Stimulated activated CD4-positive, alpha-beta T cell treated with anti-CD3 and anti-CD28 coated beads, Interleukin-12 subunit alpha, Interleukin-12 subunit beta, amount 100 ng/mL, for 4 hours (primary cell): ENCODE measurements at places on chromosomes 12 and 14.

DNA sequence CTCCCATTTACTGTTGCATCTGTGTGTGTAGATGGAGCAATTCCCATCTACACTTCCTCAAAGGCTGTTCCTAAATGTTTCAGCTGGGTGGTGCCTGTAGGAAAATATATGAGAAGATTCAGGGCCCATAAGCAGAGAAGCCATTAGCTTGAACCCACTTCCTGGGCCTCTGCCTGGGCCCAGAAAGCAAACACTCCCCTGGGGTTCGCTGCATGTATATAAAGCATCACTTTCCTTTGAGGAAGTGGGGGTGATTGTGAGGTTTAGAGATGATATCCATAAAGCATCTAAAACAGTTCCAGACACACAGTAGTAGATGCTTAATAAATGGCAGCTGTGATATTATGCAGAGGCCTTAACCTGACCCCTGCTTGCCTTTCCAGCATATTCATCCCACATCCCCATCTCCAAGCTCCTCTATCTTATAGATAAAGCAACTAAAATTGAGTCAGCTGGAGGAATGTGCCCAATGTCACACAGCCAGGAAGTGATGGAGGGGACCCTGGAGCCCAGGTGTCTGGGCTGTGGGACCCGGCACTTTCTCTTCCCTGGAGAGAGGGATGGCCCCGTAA lies 280.0 kb upstream of the CRY1 start:
- DNase-seq: no peak

DNA sequence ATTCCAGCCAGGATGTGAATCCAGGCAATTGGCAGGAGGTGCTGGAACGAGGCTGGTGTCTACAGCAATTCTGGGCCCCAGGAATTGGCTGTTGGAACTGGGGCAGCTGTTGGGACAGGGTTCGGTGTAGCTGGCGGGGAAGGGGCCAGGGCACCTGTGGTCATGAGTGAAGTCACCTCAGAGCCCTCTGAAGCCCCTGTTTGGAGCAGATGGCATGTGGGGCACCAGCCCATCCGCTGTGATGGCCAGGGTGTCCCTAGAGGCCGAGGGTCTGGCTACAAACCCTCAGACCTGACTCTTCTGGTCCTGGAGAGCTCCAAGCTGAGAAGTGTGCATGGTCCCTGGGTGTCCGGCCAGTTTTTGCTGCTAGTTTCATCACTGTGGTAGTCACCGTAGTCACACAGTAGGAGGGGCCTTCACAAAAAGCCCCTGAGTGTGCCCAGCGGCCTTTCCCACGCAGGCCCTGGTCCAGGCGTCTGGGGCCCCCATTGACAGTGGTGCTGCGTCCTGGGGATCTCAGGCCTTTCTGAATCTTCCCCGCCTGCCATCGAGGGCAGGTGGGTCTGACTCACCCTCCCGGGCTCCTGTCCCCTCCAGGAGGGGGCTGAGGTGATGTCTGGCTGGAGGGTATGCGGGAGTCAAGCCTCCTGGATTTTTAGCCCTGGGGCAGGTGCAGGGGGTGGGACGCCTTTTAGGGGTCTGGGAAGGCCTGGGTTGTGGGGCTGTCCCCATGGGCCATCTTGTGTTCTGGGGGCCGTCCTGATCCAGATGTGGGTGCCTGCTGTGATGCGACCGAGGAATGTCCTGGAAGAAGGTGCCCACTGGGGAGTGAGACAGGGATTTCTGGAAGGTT lies 368.0 kb downstream of the TMEM121 start:
- DNase-seq: no peak

- DNase-seq: no peak
Observed at GRCh38 chr14:101480747-101481530, 80.4 kb upstream of the DIO3 start.

DNA sequence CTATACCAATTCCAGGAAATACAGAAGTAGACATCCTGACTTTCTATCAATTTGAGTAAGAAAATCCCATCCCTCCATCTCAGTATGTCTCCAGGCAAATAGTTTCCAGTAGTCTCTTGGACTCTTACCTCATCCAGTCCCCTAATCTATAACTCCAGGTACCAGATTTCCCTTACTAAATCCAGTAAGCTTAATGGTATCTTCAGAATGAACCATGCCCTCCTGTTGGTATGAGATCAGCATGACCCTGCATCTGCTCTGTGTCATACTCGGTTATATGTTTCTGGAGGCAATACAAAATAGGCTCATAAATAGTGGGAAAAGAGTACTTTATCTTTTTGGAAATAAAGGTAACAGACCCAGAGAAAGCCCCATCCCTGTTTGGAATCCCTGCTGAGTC lies 18.4 kb downstream of the PIGH start:
- no peak for DNase-seq

DNA sequence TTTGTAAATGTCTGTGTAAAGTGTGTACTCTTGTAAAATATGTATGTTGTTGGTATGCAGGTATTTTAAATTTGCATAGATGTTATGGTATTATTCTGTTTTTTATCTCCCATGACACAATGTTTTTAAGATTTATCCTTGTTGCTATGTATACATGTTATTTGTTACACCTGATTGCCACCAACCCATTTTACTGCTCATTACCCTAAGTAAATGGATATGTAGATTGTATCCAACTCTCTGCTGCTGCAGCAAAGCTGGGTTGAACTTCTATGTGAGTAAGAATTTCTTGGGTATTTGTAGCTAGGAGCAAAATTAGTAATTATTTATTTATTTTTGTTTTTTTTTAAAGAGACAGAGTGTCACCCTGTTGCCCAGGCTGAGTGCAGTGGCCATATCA lies 6.2 kb downstream of the APAF1 start:
- no peak for DNase-seq

- DNase-seq: no peak
Observed at GRCh38 chr12:85092814-85093370, 56.7 kb downstream of the LRRIQ1 start.

- DNase-seq: peak; percentile 61
Observed at GRCh38 chr14:102819176-102819628, 42.0 kb downstream of the TRAF3 start.

DNA sequence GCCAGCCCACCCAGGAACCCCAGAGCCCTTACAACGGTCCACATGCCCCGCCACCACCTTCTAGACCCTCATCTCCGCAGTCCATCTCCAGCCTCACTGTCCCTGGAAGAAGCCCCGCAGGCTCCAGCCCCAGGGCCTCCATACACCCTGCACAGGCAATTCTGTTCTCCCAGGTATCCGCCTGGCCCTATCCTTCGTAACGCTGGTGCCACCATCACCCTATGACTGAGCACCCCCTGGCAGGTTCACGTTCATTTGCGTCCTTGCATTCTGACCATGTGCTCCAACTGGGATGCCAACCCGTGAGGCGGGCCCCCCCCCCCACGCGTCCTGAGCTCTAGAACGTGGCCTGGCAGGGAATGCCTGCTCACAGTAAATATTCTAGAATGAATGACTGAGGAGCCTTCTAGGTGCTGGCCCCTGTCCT lies 675 bp upstream of the SCARB1 start:
- no peak for DNase-seq
